ENCODE measurements at places on chromosomes 5 and 9. TPM values are rescaled to one million over a fixed set of nuclear protein-coding genes. Genes with fewer than 3 reads are reported as not detected.

The SLC36A2 gene
- total RNA-seq: not detected

The GAS1 gene
- total RNA-seq: 0.07 TPM

The PDE8B gene
- total RNA-seq: 1.4 TPM

The TNC gene
- 0.43 TPM for total RNA-seq

The GPR21 gene
- total RNA-seq: not detected

The FRMPD1 gene
- 0.10 TPM for total RNA-seq

The PAEP gene
- 0.45 TPM for total RNA-seq

The NME5 gene
- not detected for total RNA-seq

The GLRA1 gene
- total RNA-seq: not detected

Measured in A549 treated with Mapracorat at 1 μM for 4 hours (cell line).